ENCODE measurements at places on chromosomes 3 and 15.

GRCh38 chr3:124168271-124168670 is 176.3 kb upstream of the ROPN1 start:
- DNase-seq: no peak

GRCh38 chr3:72791161-72791560 is 57.1 kb downstream of the SHQ1 start:
- no peak for DNase-seq

- no peak for DNase-seq
Measured at GRCh38 chr3:10093678-10094077, 14.4 kb downstream of the FANCD2OS start.

- DNase-seq: no peak
Measured at GRCh38 chr3:190989218-190989617, 126.7 kb upstream of the GMNC start.

GRCh38 chr15:25543196-25543595 is 104.4 kb upstream of the UBE3A start:
- DNase-seq: no peak

DNA sequence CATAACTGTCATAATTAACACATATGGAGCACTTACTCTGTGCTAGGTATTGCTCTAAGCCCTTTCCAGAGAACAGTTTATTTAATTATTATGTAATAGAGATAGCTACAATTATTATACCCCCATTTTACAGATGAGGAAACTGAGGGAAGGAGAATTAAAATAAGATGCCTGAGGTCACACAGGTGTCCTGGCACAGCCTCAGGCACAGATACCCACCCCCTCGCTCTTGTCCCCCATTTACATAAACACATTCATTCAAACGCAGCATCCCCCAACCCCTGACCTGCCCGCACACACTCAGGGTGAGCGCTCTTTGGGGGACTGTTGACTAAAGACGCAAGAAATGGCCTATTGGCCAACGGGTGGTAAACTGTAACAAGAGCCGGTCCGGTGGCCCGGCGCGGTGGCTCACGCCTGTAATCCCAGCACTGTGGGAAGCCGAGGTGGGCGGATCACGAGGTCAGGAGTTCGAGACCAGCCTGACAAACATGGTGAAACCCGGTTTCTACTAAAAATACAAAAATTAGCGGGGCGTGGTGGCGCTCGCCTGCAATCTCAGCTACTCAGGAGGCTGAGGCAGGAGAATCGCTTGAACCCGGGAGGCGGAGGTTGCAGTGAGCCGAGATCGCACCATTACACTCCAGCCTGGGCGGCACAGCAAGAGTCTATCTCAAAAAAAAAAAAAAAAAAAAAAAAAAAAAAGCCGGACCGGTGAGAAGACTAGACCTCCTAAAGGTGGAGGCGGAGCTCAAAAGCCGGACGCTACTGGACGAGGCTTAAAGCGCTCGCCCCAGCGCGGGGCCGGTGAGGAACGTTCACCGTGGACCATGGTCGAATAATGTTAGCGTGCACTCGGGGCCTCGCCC is 1.9 kb upstream of the ISL2 start:
- DNase-seq: no peak

DNA sequence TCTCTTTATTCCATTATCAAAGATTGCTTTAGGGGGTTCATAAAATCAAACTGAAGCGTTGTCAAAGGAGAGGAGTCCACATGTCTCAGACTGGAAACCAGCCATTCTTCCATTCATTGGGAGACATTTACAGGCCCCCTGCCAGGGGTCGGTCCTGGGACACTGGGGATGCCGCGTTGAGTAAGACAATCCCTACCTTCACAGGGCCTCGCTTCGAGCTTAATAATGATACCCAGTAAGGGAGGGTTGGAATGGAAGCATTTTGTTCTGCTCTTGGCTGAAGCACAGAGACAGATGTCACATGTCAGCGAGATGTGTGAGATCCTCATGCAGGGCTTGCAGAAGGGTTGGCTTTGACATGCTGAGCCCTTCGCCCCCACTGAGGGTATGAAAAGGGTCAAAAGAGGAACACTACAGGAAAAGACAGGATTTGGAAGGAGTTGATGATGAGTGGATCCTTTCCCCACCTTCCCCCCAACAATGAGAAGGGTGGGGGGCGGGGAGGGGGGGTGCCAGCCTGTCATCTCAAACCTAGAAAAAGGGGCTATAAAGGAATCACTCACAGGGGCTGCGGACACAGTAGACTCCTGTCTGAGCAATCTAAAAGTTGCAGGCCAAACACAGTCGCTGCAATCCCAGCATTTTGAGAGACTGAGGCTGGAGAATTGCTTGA is 25.6 kb upstream of the ARL8B start:
- DNase-seq: no peak

DNA sequence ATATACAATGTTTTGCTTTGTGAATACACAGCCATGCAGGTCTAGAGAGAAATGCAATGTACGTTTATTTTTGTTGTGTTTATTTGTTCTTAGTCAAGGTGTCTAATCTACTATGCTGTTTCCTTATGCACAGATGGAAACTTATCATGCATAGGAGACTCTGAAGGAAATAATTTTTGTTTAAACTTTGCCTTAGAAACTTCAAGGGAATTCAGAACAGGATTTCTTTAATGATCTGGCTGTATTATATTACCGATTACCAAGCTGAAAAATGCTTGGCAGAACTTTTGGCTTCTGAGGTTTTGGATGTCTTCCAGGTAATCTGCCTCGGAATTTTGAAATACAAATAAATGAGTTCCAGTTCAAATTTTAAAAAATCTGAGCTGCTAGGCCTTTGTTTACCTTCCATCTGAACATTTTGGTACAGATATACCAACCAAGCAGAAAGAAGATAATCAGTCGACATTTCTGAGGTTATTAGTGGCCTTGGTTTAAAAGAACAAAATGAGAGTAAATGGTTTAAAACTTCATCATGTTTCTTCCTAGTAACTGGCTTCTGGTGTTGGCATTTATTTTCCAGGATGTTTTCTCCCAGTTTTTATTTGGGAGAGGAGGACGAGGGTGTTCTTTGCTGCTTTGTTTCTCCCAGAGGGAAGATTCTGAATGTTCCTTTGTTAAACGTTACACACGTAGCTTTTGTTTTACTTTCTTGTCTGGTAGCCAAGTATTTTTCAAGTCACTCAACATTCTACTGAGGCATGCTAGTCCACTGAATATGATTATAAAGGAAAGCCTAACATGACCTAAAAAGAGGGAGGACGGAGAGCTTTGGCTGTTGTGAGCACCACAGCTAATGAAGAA is 421.8 kb upstream of the TBL1XR1 start:
- DNase-seq: no peak

DNA sequence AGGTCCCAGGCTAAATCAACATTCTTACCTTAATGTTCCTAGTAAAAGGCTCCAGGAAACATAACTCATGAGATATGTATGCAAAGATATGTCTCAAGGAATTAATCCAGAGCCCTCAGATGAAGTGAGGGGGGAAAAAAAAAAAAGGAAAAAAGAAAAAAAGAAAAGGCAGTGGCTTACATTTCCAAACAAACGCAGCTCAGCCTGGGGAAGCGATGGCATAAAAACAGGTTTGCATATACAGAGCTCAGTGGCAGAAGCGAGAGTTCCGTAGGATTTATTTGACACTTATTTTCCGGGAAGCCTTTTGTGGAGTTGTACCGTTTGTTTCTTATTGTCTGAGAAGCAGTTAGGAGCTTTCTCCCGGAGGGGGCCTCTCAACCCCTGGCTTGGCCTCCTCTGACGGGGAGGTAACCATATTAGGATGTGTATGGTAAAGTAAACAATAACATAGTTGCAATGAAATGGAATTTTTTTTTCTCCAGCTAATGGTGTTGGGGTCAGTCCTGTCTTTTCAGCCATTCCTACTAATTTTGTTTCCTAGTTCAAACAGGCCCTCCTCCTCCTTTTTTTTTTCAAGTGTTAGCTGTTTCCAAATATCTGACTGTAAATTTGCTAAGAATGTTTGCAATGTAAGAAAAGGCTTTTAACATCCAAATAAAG is 338.6 kb downstream of the FOXP1 start:
- no peak for DNase-seq

- DNase-seq: no peak
Measured at GRCh38 chr3:86410587-86410986, 580.4 kb downstream of the VGLL3 start.

Data from stimulated activated CD8-positive, alpha-beta memory T cell treated with anti-CD3 and anti-CD28 coated beads, Interleukin-7, amount 100 ng/mL, for 1 hour (primary cell).